Upper lobe of left lung (tissue), 6 donors: ENCODE measurements at places on chromosomes 12 and 14.

DNA sequence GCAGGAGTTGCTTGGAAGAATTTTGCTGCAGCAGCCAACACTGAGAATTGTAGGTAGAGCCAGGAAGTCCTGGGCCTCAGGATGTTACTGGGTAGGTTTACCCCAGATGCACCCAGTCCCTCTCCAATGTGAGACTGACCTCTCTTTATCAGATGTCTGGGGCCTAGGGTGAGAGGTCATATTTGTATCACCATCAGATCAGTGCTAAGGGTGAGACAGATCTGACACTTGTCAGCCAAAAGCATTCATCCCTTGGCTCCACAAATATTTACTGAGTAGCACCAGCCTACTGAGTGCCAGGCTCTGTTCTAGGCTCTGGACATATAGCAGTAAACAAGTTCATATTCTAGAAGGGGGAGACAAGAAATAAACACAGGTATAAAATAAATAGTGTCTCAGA lies 4.3 kb downstream of the TROAP start:
- H3K4me1 ChIP-seq: peaks cover 6% of the 10 kb centered on the region
- H3K36me3 ChIP-seq: no peaks in the 10 kb centered on the region
- no peak overlapping the region for H3K4me3 ChIP-seq

- H3K36me3 ChIP-seq: no peaks in the 10 kb centered on the region
- DNase-seq: no peak
- no peak overlapping the region for H3K4me3 ChIP-seq
- H3K27ac ChIP-seq: no peak overlapping the region
Observed at GRCh38 chr14:95341564-95341963, 21.9 kb upstream of the CLMN start.

DNA sequence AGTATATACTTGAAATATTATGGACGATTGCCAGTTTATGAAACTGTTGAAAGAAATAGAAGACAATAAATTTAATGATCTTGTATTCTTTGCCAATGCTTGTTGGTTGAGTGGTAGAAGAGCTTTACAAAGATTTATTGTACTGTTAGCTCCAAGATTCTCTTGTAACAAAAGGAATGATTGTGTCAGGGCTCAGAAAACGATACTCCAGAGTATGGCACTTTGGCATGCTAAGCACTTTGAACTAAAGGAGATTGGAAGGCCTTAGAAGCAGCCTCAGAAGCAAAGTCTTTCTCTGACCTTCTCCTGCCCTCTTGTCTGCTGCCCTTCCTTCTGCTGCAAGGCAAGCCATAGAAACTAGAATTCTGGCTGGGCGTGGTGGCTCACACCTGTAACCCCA lies 4.2 kb upstream of the NGDN start:
- H3K36me3 ChIP-seq: no peaks in the 10 kb centered on the region
- peaks cover 5% of the 10 kb centered on the region for H3K4me1 ChIP-seq
- no peak for DNase-seq
- H3K27ac ChIP-seq: no peak overlapping the region

DNA sequence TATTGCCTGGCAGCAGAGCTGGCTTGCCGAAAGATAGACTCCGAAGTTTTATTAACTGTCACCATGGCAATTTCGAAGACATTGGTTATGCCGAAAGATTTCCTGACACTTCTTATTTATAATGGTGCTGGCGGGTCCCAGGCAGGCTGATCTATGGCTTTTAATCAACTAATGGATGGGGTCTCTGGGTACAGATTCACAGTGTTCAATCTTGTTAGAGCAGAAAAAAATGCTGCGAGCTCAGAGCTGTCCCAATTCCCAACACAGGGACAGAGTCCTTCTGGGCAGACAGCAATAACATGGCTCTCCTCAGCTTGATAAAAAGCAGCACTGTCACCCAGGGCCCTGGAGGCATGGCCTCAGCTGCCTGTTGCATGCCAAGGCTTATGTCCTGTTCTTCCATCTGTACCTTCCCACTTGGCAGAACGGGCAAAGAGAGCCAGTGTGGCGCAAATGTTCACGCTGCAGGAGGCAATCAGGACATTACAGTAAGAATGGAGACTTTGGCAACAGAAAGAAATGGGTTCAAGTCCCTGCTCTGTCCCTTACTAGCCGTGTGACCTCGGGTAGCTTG lies 228.2 kb upstream of the PWP1 start:
- H3K4me1 ChIP-seq: no peaks in the 10 kb centered on the region
- no peak for DNase-seq
- H3K36me3 ChIP-seq: no peaks in the 10 kb centered on the region
- no peak overlapping the region for H3K27ac ChIP-seq

- no peaks in the 10 kb centered on the region for H3K36me3 ChIP-seq
- DNase-seq: no peak
- H3K4me3 ChIP-seq: no peak overlapping the region
- H3K27ac ChIP-seq: no peak overlapping the region
Observed at GRCh38 chr12:71474791-71475190, 35.2 kb downstream of the LGR5 start.

DNA sequence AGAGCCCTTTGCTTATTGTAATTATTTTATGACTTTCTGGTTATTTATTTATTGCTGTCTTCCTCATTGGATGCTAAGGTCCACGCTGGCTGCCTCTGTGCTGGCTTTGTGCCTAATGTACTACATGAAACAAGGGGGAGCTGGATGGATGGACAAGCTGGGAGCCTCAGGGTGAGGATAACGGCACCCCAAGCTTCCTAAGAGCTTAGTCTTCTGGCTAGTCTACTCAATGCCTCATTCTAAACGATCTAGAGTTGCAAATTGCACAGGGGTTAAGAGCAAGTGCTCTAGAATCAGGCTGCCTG lies 172.0 kb downstream of the CHST11 start:
- H3K36me3 ChIP-seq: no peaks in the 10 kb centered on the region
- no peaks in the 10 kb centered on the region for H3K27me3 ChIP-seq
- H3K27ac ChIP-seq: no peak overlapping the region
- no peaks in the 10 kb centered on the region for H3K4me1 ChIP-seq

DNA sequence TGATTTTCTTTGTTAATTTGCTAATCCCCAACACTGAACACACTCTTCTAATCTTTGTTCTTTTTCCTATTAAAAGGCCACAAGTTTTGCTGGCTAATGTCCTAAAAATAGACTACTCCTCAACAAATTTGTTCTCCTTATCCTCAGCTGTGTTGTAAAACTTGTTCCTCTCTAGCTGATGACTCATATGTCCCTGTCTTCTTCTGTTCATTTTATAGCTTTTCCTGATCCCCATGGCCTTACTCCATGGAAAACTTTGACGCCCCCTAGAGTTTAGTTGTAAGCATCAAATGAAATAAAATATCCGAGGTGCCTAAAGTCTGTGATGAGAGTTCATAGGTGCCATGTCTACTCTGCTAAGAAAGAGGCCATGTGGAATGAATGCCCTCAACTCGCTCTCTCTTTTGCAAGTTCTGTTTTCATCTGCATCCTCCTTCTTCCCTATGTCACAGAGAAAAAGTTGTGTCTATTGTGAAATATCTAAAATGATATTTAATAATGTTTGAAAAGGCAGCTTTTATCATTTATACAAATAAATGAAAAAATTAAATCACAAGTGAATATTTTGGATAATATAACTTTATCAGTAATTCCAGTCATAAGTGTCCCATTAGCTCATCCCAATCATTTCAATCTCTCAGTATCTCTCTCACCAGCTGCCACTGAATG lies 237.9 kb downstream of the IPO8 start:
- no peaks in the 10 kb centered on the region for H3K27me3 ChIP-seq
- H3K27ac ChIP-seq: no peak overlapping the region
- H3K36me3 ChIP-seq: no peaks in the 10 kb centered on the region
- no peak for DNase-seq
- no peak overlapping the region for H3K4me3 ChIP-seq
- no peaks in the 10 kb centered on the region for H3K4me1 ChIP-seq

GRCh38 chr12:4225571-4225970 lies 48.0 kb upstream of the CCND2 start:
- H3K36me3 ChIP-seq: no peaks in the 10 kb centered on the region
- no peaks in the 10 kb centered on the region for H3K27me3 ChIP-seq
- no peaks in the 10 kb centered on the region for H3K4me1 ChIP-seq

DNA sequence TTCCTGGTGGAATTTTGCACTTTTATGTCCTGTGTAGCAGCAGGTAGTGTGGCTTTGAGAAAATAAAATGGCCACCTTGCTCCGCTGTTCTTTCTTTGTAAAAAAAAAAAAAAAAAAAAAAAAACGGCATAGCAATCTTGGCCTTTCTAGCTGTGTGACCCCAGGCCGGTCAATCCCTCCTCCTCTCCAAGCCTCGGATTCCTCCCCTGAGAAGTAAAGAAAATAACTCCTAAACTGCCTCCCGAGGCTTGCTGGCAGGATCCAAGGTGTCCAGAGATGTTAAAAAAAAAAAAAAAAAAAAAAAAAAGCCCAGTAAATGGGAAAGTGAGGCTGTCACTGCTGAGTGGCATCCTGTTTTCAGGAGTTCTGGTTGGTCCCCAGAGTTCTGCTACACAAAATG lies 23.9 kb upstream of the MAP1LC3B2 start:
- H3K4me3 ChIP-seq: no peak overlapping the region
- DNase-seq: no peak
- H3K4me1 ChIP-seq: peaks cover 45% of the 10 kb centered on the region
- no peak overlapping the region for H3K27ac ChIP-seq
- H3K36me3 ChIP-seq: no peaks in the 10 kb centered on the region

GRCh38 chr14:88834883-88835431 lies 10.5 kb downstream of the TTC8 start:
- no peak overlapping the region for H3K4me3 ChIP-seq
- H3K27me3 ChIP-seq: no peaks in the 10 kb centered on the region
- no peak for DNase-seq

GRCh38 chr12:131561051-131561450 lies 149.8 kb upstream of the SFSWAP start:
- no peaks in the 10 kb centered on the region for H3K4me1 ChIP-seq
- no peak overlapping the region for H3K27ac ChIP-seq
- no peaks in the 10 kb centered on the region for H3K36me3 ChIP-seq
- H3K27me3 ChIP-seq: no peaks in the 10 kb centered on the region
- H3K4me3 ChIP-seq: no peak overlapping the region

DNA sequence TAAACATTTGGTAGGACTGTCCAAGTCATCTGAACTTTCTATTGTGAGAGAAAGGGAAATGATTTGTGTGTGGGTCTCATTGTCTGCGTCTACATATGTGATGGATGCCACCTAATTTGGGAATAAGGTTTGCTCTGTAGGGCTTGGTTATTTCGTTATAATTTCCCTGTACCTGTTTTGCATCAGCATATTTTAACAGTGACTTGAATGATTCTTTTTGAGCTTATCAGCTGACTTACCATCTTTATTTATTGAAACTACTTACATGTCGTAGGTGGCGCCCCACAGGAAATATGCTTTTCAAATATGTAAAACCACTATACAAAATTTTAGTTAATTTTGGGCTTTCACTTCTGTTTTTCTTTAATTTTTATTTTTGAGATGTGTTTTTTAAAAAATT lies 56.5 kb upstream of the BCAT1 start:
- no peaks in the 10 kb centered on the region for H3K36me3 ChIP-seq
- H3K4me3 ChIP-seq: no peak overlapping the region
- no peak for DNase-seq
- no peaks in the 10 kb centered on the region for H3K4me1 ChIP-seq

GRCh38 chr12:97177481-97177880 lies 270.4 kb downstream of the NEDD1 start:
- H3K4me1 ChIP-seq: no peaks in the 10 kb centered on the region
- no peak for DNase-seq
- no peaks in the 10 kb centered on the region for H3K36me3 ChIP-seq
- H3K4me3 ChIP-seq: no peak overlapping the region
- no peaks in the 10 kb centered on the region for H3K27me3 ChIP-seq

DNA sequence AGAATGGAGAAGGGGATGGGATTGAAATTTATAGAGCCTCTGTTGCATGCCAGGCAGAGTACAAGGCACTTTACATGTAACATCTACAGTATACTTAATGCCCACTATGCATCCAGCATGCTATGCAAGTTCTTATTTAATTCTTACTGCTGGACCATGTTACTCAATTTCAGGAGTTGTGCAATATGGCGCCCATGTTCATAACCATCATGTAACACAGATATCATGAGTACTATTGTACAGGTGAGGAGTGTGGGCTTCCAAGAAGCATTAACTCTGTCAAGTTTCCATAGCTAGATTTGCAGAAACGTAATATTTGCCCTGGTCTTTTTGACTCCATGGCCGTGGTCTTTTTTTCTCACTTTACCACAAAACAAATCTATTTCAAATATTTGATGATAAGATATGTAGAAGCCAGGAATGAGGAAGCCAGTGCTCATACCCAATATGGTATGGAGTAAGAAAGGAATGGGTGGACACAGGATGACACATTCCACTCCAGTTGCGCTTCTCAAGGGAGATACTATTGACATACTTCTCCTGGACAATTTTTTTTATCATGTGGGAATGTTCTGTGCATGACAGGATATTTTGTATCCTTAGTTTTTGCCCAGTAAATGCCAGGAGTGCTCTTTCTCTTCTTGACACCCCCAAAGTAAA lies 191.8 kb downstream of the C12orf75 start:
- DNase-seq: no peak
- H3K36me3 ChIP-seq: no peaks in the 10 kb centered on the region
- peaks cover 8% of the 10 kb centered on the region for H3K4me1 ChIP-seq
- H3K27me3 ChIP-seq: no peaks in the 10 kb centered on the region

DNA sequence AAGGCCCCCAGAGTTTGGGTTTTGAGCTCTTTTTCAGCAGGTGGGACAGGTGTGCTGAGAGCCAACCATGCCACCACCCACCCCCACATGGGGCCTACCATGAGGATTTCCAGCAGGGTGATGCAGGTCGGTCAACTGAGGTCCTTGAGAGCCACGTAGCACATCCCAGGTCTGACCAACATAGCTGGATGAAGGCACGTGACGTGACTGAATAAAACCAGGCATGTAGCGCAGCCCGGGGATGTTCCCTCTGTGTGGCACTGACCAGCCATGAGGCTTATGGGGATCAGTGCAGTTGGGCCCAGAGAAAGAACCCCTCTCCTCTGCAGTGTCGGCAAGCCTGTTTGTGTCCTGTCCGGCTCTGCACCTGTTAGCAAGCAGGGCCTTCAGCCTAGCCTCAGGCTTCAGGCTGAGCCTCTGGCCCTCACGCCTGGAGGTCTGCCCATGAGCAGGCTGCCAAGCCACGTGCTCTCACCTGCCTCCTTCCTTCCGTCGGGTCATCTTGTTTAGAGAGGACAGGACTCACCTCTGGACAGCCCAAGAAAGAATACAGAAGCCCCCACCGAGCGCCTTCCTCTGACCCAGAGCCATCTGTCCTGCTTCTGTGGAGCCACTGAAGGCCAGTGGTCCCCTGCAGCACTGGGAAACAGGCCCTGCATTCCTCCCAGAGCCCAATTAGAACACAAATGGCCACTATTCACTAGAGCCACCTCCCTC lies 38.5 kb downstream of the TSPAN11 start:
- H3K27me3 ChIP-seq: no peaks in the 10 kb centered on the region
- no peaks in the 10 kb centered on the region for H3K36me3 ChIP-seq
- H3K4me1 ChIP-seq: no peaks in the 10 kb centered on the region
- no peak overlapping the region for H3K4me3 ChIP-seq
- no peak for DNase-seq
